ENCODE measurements at places on chromosomes 3 and 15.

GRCh38 chr3:25910997-25911396 is 121.1 kb downstream of the OXSM start:
- no peaks in the 10 kb centered on the region for H3K27me3 ChIP-seq
- H3K4me3 ChIP-seq, result no peak overlapping the region
- no peak overlapping the region for H3K27ac ChIP-seq
- no peaks in the 10 kb centered on the region for H3K36me3 ChIP-seq
- peak; percentile 34 for DNase-seq

DNA sequence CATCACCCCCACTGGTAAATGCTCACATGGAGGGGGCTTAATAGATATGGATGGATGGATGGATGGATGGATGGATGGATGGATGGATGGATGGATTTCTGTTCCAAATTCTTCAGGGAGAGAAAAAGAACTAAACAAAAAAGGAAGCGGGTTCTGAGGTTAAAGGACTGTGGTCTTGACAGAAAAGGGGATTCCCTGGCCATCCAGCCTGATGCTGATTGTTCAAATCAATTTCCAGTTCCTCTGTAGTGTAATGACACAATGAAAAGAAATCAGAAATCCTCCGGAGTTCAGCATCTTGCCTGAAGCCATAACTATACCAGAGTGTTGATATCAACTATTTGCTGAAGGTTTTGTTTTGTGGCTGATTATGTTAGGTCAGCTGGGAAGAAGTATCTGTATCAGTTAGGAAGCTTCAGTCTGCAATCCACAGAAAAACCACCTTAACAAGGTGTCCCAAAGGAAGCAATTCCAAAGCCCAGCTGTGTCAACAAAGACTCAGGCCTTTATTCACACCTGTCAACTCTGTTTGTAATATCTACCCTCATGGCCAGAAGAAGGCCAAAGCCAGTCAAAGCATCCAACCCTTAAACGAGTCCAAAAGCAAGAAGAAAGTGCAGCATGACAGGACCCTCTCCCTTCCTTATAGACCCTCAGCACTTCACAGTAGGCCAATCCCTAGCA is 24.5 kb upstream of the RASA2 start:
- H3K27me3 ChIP-seq, result no peaks in the 10 kb centered on the region
- no peak overlapping the region for H3K27ac ChIP-seq
- no peak for DNase-seq
- peaks cover 8% of the 10 kb centered on the region for H3K36me3 ChIP-seq
- no peak overlapping the region for H3K4me3 ChIP-seq

GRCh38 chr3:95705786-95706418 is 1108.5 kb upstream of the EPHA6 start:
- DNase-seq, result peak; percentile 18
- no peak overlapping the region for H3K27ac ChIP-seq
- no peaks in the 10 kb centered on the region for H3K27me3 ChIP-seq
- H3K4me1 ChIP-seq, result no peaks in the 10 kb centered on the region
- H3K36me3 ChIP-seq, result no peaks in the 10 kb centered on the region
- peak overlapping the region; percentile 58 for H3K4me3 ChIP-seq

DNA sequence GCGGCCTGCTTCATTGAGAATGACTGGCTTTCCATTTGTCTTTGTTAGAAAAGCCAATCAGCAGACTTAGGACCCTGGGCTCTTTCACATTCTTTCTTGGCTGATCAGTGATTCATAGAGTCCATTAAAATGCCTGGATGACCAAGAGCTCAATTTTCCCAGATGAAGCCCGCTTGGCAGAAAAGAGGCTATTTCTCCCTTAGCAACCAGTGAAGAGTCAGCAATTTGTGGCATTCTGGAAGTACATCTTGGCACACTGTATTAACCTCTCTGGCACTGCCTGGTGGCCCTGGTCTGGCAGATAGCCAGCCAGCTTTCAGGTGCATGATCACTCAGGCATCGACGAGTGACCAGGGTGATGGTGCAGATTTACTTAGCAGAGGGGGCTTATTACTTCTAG is 145.7 kb upstream of the PLAAT1 start:
- no peak for DNase-seq
- H3K4me3 ChIP-seq, result no peak overlapping the region
- H3K4me1 ChIP-seq, result no peaks in the 10 kb centered on the region
- H3K27ac ChIP-seq, result no peak overlapping the region
- H3K27me3 ChIP-seq, result peaks cover 2% of the 10 kb centered on the region
- no peaks in the 10 kb centered on the region for H3K36me3 ChIP-seq

- H3K4me1 ChIP-seq, result no peaks in the 10 kb centered on the region
- H3K36me3 ChIP-seq, result no peaks in the 10 kb centered on the region
- H3K27me3 ChIP-seq, result no peaks in the 10 kb centered on the region
- DNase-seq, result no peak
- no peak overlapping the region for H3K27ac ChIP-seq
- H3K4me3 ChIP-seq, result no peak overlapping the region
Observed at GRCh38 chr3:278300-279064, 81.9 kb downstream of the CHL1 start.

GRCh38 chr3:130789782-130790322 is 43.2 kb upstream of the PIK3R4 start:
- H3K4me1 ChIP-seq, result no peaks in the 10 kb centered on the region
- H3K36me3 ChIP-seq, result no peaks in the 10 kb centered on the region
- peaks cover 18% of the 10 kb centered on the region for H3K27me3 ChIP-seq
- no peak for DNase-seq

DNA sequence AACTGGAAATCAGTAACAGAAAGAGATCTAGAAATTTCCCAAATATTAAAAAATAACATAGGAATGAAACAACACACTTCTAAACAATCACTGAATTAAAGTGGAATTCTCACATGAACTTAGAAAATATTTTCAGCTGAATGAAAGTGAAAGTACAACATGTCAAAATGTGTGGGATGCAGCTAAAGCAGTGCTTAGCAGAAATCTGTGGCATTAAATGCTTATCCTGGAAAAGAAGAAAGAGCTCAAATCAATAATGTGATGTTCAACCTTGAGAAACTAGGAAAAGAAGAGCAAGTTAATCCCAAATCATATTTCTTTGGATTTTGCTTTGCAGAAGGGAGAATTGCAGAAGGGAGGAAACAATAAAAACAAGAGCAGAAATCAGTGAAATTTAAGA is 98.2 kb upstream of the NR2E3 start:
- H3K4me3 ChIP-seq, result no peak overlapping the region
- H3K27me3 ChIP-seq, result peaks cover 16% of the 10 kb centered on the region
- no peaks in the 10 kb centered on the region for H3K36me3 ChIP-seq
- DNase-seq, result no peak

Measured in activated CD4-positive, alpha-beta memory T cell treated with anti-CD3 and anti-CD28 coated beads, Interleukin-2, amount 10 ng/mL, durations not matched to agents 7 days and 5 days (primary cell).